ENCODE measurements at places on chromosomes 6 and 20.

GRCh38 chr20:38216746-38217595 is 43.6 kb downstream of the KIAA1755 start:
- DNase-seq = no peak

DNA sequence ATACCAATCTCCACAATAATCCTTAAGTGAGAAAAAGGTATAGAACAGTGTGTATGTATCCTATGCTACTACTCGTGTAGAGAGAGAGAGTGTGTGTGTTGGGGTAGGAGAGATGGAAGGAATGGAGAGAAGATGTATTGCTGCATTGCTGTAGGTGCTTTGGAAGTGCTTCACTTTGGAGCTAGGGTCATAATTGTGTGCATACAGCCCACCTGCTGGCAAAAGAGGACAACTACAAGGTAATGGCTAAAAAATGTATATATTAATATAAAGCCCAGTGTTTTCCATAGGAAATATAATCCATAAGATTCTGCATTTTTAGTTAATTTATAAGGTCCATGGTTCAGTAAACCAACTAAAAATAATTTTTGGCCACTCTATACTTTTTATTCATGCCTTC is 36.1 kb downstream of the SERAC1 start:
- peak; percentile 47 for DNase-seq

GRCh38 chr6:31663961-31664789 is 622 bp downstream of the GPANK1 start:
- DNase-seq = peak; percentile 78

- no peak for DNase-seq
Measured at GRCh38 chr6:88890860-88891845, 72.3 kb downstream of the RNGTT start.

DNA sequence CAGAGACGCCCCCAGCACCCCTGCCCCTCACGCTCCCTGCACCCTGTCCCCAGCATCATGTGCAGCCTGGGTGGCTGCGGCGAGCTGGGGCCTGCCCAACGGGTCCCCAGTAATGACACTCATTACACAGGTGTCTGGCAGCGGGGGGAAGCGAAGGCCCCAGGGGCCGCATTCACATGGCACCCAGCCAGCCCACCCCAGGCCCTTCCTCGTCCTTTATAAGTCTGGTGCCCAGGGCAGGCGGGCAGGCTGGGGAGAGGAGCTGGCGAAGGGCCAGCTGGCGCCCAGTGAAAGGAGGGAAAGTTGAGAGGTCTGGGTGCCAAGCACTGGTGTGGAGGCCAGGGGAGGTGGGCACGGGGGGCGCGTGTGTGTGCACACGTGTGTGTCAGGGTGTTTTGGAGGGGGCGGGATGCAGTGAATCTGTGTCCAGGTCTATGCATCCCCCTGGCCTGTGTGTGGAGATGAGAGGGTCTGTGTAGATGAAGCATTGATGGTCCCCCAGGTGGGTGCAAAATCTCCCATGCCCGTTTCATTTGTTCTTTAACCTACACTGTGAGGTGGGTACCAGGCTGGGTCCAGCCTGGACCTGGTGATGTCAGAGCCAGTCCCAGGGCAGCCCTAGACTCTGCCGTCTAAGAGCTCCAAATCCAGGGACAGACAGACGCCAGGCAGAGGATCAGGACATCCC is 105.3 kb downstream of the CEBPB start:
- DNase-seq = no peak

DNA sequence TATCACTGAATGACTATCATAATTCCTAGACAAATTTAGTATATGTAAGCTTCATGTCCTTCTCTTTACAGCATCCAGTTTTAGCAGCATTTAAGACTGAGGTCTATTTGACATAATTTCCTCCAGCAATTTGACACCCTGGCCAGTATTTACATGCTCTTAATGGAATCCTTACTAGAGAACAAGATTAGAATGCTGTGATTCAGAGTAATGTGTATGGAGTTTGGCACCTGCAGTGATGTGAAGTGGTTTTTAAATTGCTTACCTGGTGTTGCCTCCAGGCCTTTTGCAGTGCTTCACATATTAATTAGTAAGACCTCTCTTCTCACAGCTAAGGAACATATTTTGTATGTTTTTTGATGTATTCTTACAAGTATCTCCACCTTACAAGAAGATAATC is 9.8 kb downstream of the NKX2-4 start:
- no peak for DNase-seq

DNA sequence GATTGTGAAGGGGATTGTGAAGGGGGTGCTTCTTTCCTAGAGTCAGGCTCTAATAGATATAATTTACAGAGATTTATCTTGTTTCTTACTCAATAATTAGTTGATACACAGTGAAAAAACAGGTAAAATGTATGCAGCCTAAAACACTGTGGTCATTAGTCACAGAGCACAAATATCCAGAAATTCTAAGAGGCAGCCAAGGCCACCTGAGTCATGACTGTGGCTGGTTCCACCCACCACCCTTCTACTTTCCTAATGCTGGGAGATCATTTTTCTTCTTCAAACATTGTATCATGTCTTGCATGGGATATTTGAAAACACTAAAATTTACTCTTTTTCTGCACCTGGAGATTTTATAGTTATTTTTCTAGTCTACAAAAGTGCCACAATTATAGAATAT is 181.6 kb downstream of the OTOR start:
- no peak for DNase-seq

DNA sequence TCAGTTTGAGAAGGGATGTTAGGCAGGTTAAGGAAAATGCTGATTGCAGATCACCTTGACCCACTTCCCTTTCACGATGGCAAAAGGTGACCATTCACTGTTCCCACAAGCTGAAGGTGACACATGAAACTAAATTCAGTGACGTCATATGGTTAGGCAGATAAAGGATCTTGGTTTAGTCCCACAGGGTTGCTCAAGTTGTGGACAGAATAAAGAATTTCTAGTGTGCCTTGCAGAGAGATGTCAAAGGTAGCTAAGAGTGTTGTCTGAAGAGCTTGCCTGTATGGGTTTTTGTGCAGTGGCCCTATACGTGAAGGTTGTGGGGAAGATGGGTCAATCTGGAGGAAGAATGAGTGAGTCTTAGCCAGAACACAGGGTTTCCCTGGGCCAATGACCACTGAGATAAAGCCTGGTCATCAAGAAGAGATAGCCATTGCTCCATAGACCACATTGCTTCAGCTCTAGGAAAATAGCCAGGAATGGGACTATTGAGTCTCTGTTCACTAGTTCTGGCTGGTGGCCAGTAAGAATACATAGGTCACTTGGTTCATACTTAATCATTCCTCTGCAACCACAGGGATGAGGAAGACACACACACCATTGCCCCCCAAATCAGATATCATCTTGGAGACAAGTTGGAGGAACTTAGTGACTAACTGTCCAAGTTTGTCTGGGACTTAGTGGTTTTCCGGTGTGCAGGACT is 148.5 kb upstream of the ATXN1 start:
- DNase-seq = no peak

GRCh38 chr6:32442243-32442667 is 2.6 kb downstream of the HLA-DRA start:
- no peak for DNase-seq

- no peak for DNase-seq
Measured at GRCh38 chr6:13327691-13328075, 654 bp downstream of the TBC1D7 start.

GRCh38 chr6:124714728-124715127 is 247.5 kb upstream of the RNF217 start:
- no peak for DNase-seq

GRCh38 chr20:17077030-17077429 is 149.8 kb upstream of the PCSK2 start:
- no peak for DNase-seq

- no peak for DNase-seq
Measured at GRCh38 chr6:160795721-160796120, 93.7 kb downstream of the PLG start.

DNA sequence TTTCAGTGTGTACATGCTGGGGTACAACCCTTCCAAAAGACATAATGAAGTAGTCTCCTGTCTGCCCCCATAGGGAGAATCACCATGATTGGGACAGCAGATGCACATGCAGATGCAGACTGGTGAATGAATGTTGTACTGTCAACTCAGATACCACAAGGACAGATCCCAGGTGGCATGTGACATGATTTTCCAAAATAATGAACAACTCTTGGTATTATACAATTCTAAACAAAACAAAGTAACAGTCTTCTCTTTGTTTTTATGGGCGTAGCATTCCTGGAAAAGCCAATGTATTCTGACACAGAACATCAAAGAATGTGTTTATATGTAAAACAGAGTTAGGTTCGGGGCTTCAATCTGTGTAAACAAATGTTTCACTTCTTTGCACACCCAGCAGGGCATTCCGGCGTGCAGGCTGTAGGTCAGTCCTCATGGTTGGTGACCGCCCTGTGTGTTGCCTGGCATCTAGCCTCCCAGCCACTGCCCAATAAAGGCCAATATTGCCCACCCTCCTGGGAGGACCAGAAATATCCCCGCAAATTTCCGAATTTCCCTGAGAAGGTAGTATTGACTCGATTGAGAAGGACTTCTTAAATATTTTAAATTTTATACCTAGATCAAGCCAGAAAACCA is 127.7 kb downstream of the KLHL32 start:
- DNase-seq = no peak

- no peak for DNase-seq
Measured at GRCh38 chr6:139117734-139118133, 17.1 kb upstream of the HECA start.

DNA sequence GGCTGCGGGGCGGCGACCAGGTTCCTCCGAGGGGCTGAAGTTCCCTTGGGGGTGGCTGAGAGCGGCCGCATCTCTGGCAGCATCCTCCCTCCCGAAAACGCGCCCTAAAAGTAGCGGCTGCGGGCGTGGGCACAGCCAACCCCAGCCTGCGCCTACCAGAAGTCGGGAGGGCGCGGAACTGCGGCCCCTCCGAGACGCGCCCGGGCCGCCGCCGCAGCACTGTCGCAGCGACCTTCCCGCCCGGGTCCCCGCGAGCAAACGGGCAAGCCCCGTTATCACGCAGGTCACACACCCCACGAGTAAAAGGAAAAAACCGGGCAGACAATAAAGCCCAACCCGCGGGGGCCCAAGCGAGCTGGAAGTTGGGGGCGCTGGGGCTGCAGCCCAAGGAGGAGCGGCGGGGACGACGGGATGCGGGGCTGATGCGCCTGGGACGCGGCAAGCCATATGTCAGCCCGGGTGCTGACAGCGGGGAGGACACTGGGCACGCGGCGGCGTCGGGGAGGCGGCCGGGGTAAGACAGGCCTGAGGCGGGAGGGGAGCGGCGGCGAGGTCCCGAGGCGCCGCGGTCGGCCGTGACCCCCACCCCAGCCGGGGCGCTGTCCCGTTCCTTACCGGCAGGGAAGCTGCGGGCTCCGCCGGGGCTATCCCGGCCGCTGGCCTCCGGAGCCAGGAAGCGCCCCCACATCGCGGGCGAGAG is 659 bp downstream of the CEP85L start:
- DNase-seq = no peak

DNA sequence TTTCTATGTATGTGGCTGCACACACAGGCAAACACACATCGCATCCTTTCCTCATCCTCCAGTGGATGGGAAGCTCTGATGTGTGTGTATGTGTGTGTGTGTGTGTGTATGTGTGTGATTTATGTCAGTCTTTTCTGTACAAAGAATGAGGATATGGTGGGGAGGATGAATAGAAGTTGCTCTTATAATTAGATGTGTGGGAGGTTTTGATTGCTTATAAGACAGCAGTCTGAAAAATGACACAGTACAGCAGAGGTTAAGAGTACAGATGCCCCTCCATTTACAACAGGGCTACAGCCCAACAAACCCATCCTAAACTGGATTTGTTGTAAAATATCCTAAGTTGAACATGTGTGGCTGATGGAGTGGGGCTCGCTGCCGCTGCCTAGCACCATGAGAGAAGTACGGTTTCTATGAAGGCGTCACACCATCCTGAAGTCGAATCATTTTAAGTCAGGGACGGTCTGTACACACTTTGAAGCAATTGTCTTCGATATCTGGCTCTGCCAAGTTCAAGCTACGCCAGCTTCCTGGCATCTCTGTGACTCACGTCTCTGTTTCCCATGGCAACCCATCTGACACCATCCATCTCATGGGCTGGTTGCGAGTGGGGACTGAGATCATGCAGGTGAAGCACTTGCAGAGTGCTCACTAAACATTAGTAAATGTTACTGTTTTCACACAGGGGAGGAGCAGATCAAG is 252.6 kb downstream of the MYLK4 start:
- DNase-seq = no peak

- no peak for DNase-seq
Measured at GRCh38 chr6:63676412-63677114, 41.0 kb downstream of the PHF3 start.

GRCh38 chr20:53981130-53981529 is 89.3 kb downstream of the BCAS1 start:
- no peak for DNase-seq

DNA sequence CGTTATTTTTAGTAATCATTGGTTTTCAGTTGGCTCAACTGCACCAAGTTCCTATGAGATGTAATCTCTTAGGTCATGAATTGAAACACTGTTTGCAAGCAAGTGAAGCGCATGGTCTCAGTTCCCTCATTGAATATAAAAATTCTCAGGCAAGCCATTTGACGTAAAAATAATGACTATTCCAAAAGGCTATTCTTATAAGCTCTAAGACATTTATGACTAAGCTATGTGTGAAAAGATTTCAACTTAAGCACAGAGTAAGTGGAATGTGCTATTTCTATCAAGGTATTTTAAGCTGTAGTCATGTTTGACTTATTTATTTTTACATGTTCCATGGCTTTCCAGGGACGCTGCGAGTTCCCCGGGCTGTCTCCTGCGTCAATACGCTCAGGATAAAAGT is 248.5 kb downstream of the THBS2 start:
- no peak for DNase-seq

GRCh38 chr20:4573564-4574355 is 147.9 kb upstream of the PRND start:
- DNase-seq = peak; percentile 77

- DNase-seq = no peak
Measured at GRCh38 chr6:4262526-4262925, 127.2 kb upstream of the ECI2 start.

- peak; percentile 3 for DNase-seq
Measured at GRCh38 chr6:83974409-83975050, 59.0 kb upstream of the MRAP2 start.

GRCh38 chr6:89853068-89853467 is 23.4 kb downstream of the CASP8AP2 start:
- DNase-seq = no peak

- no peak for DNase-seq
Measured at GRCh38 chr20:58876437-58876836, 23.9 kb downstream of the GNAS start.

DNA sequence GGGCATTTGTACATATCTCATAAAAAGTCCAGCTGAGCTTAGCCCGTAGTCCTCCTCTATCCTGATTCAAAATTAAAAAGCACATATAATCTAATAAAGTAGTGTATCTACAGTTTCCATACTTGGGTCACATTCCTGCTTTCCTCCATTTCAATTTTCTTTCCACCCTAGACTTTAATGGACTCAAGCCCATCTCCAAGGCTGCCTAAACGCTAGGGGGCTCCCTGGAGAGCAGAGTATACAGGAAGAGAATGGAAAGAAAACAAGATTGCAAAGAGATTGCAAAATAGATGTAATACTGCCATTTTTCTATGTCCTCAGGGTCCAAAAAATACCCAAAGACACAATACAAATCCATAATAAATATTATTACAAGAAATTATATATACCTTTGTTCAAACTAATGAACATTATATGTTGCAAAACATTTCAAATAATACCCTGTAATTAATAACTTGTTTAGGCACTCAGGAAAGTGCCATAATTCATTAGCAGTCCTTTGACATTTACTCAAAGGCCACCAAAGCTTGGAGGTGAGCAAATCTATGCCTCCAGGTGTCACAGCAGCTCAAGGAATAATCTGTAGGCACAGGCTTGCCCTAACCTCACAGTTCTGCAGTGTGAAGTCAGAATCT is 2.4 kb upstream of the MCM3 start:
- DNase-seq = peak; percentile 69
